ENCODE measurements at places on chromosomes 7 and 10.

DNA sequence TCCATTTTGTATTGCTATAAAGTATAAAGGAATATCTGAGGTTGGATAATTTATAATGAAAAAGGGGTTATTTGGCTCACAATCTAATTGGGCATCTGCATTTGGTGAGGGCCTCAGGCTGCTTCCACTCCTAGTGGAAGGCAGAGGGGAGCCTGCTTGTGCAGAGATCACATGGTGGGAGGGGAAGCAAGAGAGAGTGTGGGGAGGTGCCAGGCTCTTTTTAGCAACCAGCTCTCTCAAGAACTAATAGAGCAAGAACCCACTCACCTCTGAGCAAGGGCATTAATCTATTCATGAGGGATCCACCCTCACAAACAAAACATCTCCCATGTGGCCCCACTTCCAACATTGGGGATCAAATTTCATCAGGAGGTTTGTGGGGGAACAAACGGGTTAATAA is 64.6 kb downstream of the OGDH start:
- no peak for DNase-seq

GRCh38 chr10:78894841-78895195 is 173.9 kb upstream of the ZMIZ1 start:
- no peak for DNase-seq

- DNase-seq = no peak
Observed at GRCh38 chr10:97332591-97333350, 1.8 kb downstream of the FRAT2 start.

DNA sequence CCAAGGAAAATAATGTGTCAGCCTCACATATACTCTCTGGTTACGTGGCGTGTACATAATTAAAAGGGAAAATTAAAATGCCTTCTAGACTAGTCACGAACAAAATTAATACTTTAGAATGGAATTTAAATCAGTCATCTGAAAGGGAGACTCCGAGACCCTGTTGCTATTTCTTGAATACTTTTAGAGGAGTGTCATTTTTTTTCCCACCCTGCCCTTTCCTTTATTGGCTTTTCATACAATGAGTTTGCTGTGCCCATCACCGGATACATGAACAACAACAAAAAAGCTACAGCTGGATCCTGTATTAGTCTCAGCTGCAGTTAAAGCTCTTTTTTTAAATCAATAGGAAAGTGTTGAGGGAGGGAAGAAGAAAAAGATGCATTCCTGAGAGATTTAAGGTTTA is 20.1 kb downstream of the CYTH3 start:
- no peak for DNase-seq

- no peak for DNase-seq
Observed at GRCh38 chr10:100625816-100626215, 90.1 kb downstream of the HIF1AN start.

GRCh38 chr10:132591166-132591971 is 53.8 kb downstream of the INPP5A start:
- no peak for DNase-seq

GRCh38 chr10:108789919-108790318 is 1133.4 kb downstream of the XPNPEP1 start:
- DNase-seq = no peak

- DNase-seq = no peak
Observed at GRCh38 chr7:31080763-31081162, 28.7 kb downstream of the ADCYAP1R1 start.

GRCh38 chr7:43572516-43573049 is 10.3 kb upstream of the STK17A start:
- no peak for DNase-seq

DNA sequence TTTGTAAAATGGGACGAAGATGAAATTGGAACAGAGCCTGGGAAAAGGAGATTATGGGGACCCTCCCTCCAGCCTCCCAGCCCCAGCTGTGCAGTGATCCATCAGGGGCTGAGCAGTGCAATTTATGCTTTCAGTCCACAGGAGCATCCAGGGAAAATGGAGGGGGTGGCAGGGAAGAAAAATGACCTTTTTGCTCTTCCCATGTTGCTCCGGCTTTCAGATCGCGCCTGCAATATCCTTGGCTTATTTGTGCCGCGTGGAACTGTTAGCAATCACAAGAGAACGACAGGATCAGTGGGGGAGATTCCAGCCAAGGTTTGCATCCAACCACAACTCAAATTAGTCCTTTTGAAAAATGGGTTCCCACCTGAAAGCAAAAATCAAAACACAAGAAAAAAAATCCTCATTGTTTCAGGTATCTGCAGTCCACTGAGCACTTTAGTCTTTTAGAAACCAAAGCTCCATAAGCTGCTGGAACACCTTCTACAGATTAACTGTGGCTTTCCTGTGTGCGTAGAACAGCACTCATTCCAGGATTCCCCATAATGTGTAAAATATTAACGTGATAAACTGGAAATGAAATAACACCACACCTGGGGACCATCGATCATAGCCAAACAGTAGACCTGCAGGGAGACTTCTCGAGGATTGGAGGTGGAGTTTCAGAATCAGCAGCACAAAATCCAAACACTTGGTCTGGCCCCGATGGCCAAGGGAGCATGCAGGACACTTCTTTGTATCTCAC is 30.7 kb upstream of the SFMBT2 start:
- DNase-seq = no peak

- no peak for DNase-seq
Observed at GRCh38 chr7:69801729-69802682, 203.7 kb downstream of the AUTS2 start.

- no peak for DNase-seq
Observed at GRCh38 chr10:129038522-129038921, 428.5 kb upstream of the MGMT start.

DNA sequence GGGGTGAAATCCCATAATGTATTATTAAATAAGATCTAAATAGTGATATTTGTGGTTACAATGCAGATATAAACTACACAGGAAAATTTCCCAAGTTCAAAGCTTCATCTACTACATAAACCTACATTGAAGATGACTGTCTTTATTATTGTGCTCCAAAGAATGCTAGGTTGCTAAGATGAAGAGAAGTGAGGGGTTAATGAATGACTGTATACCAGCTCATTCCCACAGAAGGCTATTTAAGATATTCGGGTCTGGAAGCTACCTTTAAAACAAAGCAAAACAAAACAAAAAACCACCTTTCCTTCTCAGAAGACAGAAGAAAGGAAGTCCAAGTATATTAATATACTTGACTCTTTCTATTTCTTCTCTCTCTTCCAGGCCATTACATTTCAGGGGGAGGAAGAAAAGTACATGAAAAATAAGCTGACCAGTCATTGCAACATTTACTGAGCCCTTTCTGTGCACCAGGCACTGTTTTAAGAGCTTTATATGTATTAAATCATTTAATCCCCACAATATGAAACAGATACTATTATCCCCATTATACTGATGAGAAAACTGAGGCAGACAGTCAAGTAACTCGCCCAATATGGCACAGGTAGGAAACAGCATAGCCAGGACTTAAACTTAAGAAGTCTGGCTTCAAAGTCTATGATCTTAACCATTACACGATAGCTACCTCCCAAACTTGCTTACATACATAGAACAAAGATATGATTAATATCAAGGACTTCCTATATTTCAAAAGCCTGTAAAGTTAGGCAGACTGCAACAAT is 48.1 kb downstream of the TNPO3 start:
- DNase-seq = no peak

- DNase-seq = no peak
Observed at GRCh38 chr10:93386631-93387369, 95.3 kb downstream of the MYOF start.

- DNase-seq = no peak
Observed at GRCh38 chr7:16492513-16493062, 27.1 kb upstream of the SOSTDC1 start.

- no peak for DNase-seq
Observed at GRCh38 chr10:63319231-63319630, 146.5 kb downstream of the JMJD1C start.

DNA sequence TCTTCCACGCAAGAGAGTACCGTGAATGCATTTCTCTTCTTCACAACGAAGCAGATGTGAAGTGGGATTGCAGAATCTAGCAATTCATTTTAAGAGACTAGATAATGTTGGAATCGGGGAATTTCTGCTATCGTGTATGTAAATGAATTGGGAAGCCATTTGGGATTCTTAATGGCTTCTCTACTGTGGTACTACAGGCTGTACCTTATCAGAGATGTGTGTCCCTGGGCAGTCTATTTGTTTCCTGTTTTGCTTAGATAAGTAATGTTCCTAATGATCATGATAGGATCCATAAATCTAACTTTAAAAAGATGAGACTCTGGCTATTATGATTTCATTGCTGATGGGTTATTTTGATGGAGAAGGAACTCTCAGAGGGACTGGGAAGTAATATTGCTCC is 320.6 kb downstream of the REEP3 start:
- no peak for DNase-seq

- no peak for DNase-seq
Observed at GRCh38 chr10:46554166-46554781, 2.2 kb downstream of the GPRIN2 start.

DNA sequence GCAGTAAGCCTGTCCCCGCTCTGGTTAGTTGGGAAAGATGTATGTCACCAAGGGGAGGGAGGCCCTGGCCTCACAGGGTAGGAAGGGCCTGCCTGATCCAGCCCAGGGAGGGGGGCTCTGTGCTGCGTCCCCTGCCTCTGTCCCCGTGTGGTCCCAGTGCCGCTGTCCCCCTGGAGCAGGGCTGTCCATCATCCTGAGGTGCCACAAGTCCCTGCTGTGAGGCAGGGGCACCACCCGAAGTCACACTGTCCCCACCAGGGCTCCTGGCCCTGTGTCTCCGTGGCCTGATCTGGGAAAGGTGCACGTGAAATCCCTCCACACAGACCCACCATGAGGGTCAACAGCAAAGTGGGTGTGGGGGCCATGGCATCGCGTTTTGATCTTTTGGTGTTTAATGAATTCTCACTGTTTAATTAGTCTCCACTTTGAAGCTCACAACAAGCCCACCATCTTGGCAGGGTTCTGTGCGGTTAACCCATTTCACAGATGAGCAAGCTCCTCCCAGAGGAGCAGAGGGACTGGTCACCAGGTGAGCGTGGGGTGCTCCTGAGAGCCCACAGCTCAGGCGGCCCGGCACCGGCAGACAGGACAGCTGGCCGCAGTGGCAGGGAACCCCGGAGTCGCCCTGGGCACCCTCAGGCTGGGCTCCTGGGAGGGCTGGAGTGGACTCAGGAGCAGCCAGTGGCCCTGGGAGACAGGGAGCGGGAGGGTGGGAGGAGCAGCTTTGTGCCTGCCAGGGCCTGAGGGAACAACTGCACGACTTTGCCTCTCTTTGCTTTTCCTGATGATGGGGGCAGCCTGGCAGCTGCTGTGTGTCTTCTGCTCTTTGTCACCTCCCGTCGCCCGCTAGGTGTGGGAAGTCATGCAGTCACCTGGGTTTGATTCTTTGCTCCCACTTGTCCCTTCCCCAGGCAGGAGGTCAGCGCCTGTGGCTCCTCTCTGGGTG is 12.0 kb upstream of the CRYGN start:
- DNase-seq = no peak

DNA sequence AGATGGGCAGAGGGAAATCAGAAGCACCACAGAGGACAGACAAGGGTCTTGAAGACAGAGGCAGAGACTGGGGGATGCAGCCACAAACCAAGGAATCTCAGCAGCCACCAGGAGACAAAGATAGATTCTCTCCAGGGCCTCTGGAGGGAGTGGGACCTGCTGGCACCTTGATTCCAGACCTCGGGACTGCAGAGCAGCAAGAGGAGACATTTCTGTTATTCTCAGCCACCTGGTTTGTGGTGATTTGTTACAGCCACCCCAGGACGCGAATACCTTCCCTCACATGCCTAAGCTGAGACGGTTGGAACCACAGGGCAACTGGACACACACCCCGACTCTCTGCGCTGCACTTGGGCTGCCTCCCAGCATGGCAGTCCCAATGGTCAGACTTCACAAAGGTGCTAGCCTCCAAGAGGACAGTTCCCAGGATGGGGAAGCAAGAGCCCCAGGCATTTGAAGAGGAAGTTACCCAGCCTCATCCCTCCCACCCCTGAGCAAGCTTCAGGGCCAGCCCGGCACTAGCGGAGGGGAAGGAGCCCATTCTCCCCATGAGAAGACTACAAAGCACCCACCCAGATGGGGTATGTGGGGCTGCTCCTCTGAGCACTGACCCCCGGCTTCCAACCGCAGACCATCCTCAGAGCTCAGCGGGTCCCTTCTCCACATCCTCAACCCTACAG is 104.6 kb upstream of the INSIG1 start:
- DNase-seq = no peak

- no peak for DNase-seq
Observed at GRCh38 chr10:78194050-78194449, 160.4 kb downstream of the RPS24 start.

- no peak for DNase-seq
Observed at GRCh38 chr7:151068069-151068773, 8.8 kb downstream of the SLC4A2 start.

DNA sequence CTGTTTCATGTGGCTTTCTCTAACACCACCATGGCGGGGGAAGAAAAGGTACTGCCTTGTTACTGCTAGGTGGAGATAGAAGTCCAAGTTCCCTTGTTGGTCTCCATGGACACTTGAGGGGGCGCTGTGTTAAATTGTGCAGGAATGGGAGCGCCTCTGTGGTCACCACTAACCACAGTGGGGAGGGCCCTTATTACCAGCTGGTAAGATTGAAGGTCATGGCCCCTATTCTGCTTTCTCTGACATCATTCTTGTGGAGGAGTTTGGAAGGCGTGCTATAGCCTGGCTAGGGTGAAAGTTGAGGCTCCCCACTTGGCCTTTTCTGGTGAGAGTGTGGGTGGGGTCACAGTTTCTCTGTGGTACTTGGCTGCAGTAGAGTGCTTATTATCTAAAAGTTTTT is 14.9 kb upstream of the MXI1 start:
- no peak for DNase-seq

GRCh38 chr7:106890952-106891351 is 25.9 kb downstream of the PIK3CG start:
- no peak for DNase-seq

DNA sequence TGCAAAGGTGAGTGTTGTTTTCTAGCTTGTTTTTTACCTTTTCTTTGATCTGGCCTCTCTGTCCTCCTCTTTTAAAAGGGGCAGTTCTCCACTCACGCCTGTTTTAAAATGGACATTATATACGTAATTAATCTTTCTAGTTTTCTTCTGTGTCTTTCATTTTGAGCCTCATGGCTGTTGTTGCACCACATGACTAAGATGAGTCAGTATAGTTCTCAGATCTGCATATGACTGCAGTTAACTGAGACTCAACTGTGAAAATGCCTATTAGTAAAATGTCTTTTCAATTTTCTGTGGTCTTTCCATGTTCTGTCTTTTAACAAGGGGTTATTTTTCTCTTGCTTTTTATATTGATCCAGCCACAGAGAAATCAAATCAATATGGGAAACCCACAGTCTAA is 296.1 kb downstream of the CDK14 start:
- no peak for DNase-seq

- no peak for DNase-seq
Observed at GRCh38 chr10:14456870-14457266, 126.1 kb upstream of the FRMD4A start.

Measured in stimulated activated CD8-positive, alpha-beta memory T cell treated with anti-CD3 and anti-CD28 coated beads, Interleukin-12 subunit alpha, Interleukin-12 subunit beta, amount 100 ng/mL, for 4 hours (primary cell).